CD8-positive, alpha-beta T cell (primary cell): ENCODE measurements at places on chromosomes 11 and 22.

GRCh38 chr11:116062490-116063171 lies 558.4 kb upstream of the CADM1 start:
- no peak for DNase-seq

GRCh38 chr22:36344106-36344827 lies 43.5 kb downstream of the MYH9 start:
- no peak for DNase-seq

DNA sequence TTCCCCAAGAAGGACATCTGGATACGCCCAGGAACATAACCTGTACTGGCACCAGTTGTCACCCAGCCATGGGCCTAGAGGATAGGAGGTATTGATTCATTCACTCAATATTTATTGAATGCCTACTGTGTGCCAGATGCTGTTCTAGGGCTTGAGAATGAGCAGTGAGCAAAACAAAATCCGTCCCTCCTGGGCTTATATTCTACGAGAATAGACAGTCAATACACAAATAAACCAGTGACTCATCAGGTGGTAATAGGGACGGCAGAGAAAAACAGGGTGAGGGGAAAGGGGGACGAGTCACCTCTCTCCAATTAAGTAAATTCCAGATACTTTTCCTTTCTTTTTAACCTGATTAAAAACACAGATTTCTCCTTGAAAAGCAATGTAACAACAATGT lies 103.5 kb downstream of the MICAL2 start:
- no peak for DNase-seq

- no peak for DNase-seq
Measured at GRCh38 chr11:22433094-22433455, 94.9 kb downstream of the SLC17A6 start.

DNA sequence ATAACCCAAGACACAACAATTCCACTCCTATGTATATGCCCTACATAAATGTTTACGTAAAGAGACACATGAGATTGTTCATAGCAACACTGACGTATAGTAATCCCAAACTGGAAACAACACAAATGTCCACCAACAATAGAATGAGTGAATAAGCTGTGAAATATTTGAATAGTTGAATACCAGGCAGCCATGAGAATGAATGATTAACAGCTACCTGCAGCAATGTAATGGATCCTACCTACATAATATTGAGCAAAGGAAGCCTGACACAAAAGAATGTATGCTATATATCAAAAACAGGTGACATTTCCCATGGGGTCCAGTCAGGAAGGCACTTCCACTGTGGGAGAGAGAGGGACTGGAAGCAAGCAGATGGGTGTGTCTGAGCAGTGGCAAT lies 92.8 kb upstream of the LINC01488 start:
- DNase-seq, result no peak
